ENCODE measurements at places on chromosomes 4 and X. TPM values are rescaled to one million over a fixed set of nuclear protein-coding genes. Genes with fewer than 3 reads are reported as not detected.

Gene SULT1E1
- polyA plus RNA-seq: not detected

Gene NALF2
- polyA plus RNA-seq: 1.5 TPM

Gene CENPVL1
- not detected for polyA plus RNA-seq

Gene CCKAR
- polyA plus RNA-seq: not detected

Gene DMRTC1
- polyA plus RNA-seq: not detected

Gene RBM46
- polyA plus RNA-seq: not detected

Gene NHSL2
- 1.8 TPM for polyA plus RNA-seq

Gene CXCL9
- 0.53 TPM for polyA plus RNA-seq

Gene CCDC120
- 0.95 TPM for polyA plus RNA-seq

Gene CDKL2
- 0.04 TPM for polyA plus RNA-seq

Gene FGFR3
- polyA plus RNA-seq: 2.8 TPM

Gene VEGFC
- 4.0 TPM for polyA plus RNA-seq

Gene KIF4A
- not detected for polyA plus RNA-seq

Gene HPGD
- polyA plus RNA-seq: 1.5 TPM

Gene SSX2B
- polyA plus RNA-seq: not detected
